ENCODE measurements at places on chromosomes 1 and 21.

DNA sequence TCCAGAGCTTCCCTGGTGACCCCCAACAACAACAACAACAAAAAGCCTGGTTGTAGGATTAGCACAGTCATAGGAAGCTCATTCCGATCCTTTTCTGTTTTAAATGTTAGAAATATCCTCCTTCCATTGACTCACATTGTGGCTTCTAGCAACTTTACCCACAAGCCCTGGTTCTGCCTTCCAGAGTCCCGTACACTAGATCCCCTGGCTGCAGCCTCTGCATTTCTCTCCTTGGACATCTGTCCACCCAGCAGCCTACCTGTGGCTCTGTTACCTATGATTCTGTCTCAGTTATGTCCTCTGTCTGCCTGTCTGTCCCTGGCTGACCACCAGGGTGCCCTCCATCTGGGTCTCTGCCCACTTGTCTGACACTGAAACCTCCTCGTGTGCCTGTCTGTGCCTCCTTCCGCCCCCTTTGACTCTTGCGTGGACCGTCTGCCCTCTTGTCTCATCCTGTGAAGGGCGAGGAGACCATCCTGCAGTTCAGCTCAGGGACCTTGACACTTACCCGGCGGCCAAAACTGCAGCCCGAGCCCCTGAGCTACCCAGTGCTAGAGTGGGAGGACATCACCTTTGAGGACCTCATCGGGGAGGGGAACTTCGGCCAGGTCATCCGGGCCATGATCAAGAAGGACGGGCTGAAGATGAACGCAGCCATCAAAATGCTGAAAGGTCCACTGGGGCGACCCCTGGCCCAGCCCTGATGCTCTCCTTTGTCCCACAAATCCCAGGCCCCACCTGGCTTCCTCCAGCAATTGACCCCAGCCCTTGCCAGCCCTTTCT lies 16.1 kb downstream of the TIE1 start:
- no peak for DNase-seq

DNA sequence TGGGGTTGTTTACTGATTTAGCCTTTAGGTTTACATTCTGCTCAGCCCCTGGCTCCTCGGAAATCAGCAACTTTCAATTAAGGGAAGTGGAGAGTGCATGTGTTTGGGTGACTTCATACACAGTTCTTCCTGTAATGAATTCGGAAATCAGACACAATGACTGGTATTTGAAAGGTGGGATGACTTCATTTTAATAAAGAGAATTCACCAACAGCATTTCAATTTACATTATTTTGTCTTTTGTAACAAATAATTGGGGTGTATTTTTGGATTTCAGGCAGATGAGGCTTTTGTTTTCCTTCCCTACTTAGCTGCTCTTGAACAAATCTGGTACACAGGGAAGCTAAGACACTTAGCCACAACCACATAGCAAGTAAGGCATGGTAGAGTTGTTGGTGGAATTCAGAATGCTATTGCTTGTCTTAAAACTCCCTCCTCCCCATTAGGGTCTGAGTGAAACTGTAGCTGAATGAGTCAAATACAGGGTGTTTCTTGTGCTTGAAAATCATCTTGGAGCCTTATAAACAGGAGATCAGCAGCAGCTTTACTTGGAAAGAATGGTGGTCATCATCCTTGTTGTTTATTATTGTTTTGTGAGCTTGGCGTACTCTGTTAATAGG lies 917 bp downstream of the STX12 start:
- no peak for DNase-seq

GRCh38 chr1:70717656-70718055 lies 306.6 kb downstream of the CTH start:
- DNase-seq: no peak

DNA sequence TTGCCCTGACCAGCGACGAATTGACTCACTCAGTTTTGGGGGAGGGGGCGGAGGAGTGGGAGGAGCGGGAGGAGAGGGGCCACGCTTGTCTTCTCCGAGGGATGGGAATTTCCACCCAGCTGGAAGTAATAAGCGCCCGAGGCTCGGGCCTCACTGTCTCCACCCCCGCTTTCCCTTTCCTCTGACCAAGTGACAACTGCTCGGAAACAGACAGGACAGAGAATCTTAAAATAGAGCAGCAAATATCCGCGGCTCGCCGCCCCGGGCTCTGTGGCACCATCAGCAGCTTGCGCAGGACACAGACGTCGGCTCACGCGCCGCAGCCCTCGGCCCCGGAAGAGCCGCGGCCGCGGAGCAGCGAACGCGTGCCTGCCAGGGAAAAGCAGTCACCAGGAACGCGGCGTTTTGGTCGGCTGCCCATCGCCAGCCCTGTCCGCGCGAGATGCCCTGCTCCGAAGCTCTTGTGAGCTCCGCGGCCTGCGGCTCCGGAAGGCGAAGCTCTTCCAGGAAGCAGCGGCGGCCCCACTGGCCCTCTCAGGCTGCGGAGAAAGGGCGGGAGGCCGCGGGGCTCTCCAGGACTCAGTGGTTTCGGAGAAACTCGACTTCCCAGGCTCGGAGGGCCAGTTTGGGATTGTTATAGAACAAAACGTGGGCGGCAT lies 10.7 kb upstream of the RGS16 start:
- DNase-seq: peak; percentile 85

DNA sequence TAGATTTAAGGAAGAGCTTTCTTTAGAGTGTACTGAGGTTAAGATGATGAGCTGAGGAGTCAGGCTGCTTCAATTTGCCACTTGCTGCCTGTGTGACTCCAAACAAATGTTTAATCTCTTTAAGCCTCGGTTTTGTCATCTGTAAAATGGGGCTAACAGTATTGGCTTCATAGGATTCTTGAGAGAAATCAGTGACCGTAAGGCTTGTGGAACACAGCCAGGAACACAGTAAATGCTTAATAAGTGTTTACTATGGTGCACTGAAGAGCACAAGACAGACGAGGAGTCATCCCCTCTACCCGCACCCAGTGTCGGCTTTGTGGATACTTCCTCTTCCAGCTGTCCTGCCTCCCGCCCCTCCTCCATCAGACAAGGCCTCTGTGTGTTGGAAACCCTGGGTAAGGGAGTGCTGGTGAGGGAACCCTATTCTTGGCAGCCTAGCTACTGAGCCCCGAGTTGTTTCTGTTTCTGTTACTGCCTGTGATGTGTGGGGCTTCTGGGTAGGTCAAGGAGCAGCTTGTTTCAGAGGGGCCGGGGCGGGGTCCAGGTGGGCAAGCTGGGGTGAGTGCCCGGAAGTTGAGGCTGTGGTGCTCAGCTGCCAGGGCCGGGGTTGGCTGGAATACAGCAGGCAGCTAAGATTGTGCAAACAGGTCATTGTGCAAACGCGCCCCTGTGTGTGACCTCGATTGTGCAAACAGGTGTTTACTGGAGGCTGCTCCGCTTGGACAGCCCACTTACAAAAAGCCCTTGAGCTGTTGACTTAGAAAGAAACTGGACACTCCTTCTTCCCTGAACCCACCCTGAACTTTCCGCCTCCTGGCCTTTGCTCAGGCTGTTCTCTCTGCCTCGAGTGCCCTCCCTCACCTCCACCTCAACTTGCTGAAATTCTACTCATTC lies 4.0 kb upstream of the CSF3R start:
- no peak for DNase-seq

GRCh38 chr1:222634180-222635013 lies 16.5 kb downstream of the MIA3 start:
- DNase-seq: peak; percentile 56

DNA sequence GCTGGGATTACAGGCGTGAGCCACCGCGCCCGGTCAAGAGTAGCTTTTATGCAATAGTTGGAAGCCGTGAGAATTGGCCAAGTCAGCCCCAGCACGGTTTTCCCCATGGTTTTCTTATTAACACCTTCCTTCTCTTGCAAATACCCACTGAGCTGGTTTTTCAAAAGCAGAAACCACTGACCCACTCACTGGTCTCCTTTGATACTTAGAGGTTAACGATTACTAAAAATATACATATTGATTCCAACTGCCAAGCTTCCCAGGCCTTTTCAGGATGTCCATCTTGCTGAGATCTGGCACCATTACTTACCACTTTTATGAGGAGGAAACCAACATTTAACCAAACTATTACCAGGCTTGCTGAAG lies 25.9 kb upstream of the TARDBP start:
- no peak for DNase-seq

DNA sequence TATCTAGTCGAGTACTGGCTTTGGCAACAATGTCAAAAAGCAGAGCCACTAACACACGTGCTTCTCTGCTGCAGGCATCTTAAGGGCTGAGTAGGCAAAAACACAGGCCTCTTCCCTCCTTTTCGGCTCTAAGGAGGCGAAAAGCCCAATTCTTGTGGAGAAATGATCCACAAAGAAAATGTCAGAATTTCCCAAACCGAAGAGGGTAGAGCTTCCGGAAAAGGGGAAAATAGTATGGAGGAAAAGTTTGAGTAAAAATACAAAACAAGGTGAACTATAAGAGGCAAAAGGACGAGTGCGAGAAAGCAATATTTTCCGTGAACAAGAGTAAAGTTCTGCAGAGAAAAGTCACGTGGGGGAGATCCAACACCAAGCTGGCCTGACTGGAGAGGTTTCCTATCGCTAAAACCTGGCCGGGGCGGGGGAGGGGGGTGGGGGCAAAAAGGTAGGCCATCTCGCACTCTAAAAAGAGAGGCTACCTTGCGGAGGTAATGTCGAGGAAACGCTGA lies 551 bp downstream of the ZRANB2 start:
- DNase-seq: peak; percentile 24

Measured in SK-N-SH (cell line).